Breast epithelium (tissue), 4 donors: ENCODE measurements at places on chromosomes 2 and 18.
A peak's percentile ranks its signal among the peaks of the same experiment; 100 is the strongest.

GRCh38 chr18:61414086-61414485 lies 80.9 kb downstream of the CDH20 start:
- DNase-seq = no peak

GRCh38 chr18:50133526-50133925 lies 61.4 kb downstream of the MYO5B start:
- no peak for DNase-seq

GRCh38 chr2:60595953-60596352 lies 42.5 kb upstream of the BCL11A start:
- no peak for DNase-seq

- DNase-seq = peak; percentile 45
Measured at GRCh38 chr2:238104691-238105371, 4.7 kb downstream of the ESPNL start.

DNA sequence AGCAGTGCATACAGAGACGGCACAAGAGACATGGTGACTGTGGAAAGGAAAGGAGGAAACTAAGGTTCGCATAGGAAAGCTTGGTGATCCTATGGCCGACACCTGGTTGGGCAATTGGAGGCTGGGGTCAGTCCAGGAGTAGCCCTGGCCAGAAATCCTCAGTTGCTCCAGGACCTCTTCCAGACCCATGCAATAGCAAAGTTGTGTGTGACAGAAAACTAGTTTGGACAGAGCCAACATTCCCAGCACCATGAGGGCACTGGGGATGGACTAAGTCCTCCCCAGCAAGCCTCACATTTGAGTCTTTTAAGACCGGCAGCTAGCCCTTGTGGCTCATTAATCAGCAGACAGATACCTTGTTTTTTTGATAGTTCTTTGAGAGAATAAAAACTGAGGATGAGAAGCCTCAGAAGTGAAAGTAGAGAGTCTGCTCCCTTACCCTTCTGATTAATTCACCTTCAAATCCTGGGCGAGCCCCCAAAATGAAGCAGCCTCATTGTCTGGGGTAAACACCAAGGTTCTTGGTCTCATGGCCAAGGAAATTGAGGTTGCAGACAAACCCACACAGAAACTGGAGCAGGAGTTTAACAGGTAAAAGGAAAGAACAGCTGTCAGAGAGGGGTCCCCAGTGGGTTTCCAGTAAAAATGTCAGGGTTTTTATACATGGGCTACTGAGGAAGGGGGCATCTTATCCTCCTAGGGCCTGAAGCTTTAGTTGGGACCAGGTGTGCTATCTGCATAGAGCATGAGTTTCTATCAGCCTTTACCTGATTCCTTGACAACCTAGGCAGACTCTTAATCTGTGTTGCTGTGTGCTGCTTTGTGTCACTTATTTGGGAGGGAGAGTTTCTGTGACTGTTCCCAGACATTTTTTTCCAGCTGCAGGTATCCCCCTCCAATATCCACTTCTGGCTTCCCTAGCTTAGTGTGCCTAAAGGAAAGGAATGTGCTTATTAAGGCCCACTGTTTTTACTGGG lies 39.1 kb downstream of the STK17B start:
- DNase-seq = no peak

DNA sequence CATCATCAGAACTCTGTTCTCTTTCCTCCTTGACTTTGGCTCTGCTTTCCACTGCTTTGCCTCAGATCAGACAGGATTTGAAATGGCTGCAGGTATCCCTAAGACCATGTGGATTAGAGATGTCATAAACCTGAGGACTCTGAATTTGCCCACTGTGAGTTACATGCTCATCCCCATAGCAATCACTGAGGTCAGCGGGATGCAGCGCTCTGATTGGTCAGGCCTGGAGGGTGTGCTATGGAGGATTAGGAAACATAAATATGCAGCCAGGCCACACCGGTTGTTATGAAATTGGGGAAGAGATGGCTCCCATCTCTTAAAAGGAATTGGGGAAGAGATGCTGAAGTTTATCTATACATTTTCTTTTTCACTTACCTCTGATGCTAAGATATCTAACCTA lies 73.7 kb upstream of the DNAJC10 start:
- DNase-seq = no peak

DNA sequence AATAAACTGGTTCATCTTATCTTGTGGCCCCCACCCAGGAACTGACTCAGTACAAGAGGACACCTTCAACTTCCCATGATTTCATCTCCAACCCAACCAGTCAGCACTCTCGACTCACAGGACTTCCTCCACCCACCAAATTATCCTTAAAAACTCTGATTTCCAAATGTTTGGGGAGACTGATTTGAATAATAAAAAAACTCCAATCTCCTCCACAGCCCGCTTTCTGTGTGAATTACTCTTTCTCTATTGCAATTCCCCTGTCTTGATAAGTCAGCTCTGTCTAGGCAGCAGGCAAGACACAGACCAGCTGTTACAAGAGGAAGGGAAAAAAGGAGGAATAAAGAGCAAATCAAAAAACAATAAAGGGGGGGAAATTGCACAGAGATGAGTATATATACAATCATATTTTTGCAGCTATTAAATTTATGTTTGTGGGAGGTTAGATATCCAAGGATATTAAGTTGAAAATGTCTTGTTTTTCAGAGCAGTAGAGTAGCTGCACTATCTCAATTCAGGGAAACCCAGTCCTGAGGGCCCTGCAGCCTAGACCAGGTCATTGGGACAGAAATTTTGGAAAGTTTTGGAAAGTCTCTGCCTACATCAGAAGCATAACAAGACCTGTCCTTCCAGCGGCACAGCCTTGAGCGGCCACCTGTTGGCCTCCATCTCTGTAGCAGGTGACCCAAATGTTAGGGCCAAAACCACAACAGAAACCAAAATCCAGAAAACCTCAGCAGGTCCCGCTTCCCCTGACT lies 32.8 kb upstream of the SIGLEC15 start:
- DNase-seq = no peak

GRCh38 chr2:28658369-28658768 lies 93.3 kb upstream of the PPP1CB start:
- no peak for DNase-seq

GRCh38 chr2:99317161-99317872 lies 16.3 kb upstream of the LYG1 start:
- DNase-seq = no peak
